ENCODE measurements at places on chromosomes 2 and 18.

DNA sequence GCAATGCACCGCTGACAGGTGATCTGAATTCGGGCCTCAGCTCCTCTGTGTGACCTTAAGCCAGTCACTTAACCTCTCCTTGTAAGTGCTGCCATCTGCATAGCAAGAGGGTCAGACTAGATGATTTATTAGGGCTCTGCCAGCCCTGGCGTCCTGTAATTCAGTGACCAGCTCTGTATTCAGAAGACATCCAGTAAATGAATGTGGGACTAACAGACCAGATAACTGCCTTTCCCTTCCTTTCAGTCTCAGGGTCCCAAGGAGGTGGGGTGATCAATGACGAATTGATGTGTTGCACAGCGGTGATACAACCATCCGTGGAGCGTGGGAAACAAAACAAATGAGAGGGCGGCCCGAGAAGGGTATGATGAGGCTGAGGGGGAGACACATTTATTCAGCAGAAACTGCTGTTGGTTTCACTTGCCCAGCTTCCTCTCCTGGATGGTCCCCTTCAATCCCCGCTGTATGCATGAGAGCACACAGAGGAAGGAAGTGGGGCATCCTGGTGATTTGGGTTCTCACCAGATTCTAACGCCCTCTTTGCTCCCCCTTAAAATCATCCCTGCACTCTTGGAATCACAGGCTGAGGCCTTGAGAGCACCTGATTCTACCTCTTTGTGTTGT lies 92.8 kb downstream of the VIT start:
- DNase-seq = no peak

GRCh38 chr18:61475931-61476330 lies 142.7 kb downstream of the CDH20 start:
- no peak for DNase-seq

DNA sequence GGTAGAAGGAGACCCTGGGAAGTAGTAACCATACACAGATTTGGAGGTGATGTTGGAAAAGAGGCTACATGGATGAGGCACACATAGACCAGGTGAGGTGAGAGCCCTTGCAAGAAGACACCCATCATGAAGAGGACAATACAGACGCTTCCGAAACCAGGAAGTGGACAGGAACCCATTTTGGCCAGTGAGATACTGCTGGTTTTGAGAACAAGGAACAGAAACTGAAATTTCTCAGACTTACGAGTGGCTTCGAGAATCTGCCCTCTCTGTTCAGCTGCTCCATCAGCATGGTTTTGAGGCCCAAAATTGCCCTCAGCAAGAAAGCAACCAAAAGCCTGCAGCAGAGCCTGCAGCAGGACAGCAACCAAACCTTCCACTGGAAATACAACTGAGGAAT lies 479.1 kb upstream of the NRXN1 start:
- no peak for DNase-seq

- no peak for DNase-seq
Observed at GRCh38 chr2:10083046-10083445, 2.8 kb upstream of the CYS1 start.

GRCh38 chr2:139160836-139161235 lies 380.6 kb upstream of the NXPH2 start:
- DNase-seq = no peak

GRCh38 chr2:28481905-28482304 lies 14.0 kb upstream of the PLB1 start:
- no peak for DNase-seq

DNA sequence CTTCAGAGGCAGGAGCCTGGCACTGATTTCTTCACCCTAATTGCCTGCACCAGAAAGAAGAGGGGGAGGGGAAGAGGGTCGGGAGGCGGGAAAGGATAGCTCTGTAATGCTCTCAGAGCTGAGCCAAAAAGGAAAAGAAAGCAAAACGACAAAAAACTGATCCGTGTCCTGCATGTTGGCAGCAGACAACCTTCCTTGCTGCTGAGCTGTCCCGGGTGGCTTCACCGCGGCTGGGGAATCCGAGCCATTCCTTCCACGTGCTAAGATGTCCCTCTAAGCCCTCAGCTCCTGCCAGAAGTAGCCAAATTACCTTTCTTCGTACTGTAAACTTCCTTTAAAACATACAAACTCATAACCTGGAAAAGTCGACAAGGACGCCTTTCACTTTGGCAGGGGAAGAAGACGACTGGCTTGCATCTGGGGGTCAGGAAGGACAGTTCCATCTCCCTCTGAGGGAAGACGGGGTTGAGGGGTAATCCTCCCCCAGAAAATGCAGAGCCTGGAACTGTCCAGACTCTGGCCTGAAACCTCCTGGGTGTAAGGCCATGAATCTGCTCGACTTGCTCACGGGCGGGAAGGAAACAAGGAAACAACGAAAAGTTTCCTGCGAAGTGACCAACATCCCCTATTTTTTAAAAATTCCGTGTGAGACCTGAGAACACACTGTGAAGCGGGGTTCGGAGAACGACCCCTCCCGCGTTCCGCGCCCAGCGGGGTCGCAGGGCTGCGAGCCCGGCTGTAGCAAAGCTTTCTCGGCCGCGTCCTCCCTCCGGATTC lies 7.7 kb downstream of the OTX1 start:
- DNase-seq = peak; percentile 37

GRCh38 chr2:108535357-108535631 lies 1.0 kb downstream of the LIMS1 start:
- peak; percentile 37 for DNase-seq

DNA sequence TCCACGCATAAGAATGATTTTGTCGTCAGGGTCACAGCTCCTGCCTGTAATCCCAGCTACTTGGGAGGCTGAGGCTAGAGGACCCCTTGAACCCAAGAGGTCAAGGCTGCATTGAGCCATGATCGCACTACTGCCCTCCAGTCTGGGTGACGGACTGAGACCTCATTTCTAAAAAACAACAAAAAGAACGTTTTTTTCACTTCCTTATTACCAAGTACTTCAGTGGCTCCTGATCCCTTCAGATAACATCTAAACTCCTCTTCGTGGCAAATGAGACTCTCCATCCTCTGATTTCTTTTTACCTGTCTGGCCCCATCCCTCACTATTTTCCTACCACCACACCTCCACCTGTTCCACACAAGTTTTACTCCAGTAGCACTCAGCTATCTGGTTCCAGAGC lies 105.4 kb upstream of the TLK1 start:
- DNase-seq = no peak

GRCh38 chr18:67199993-67200617 lies 316.4 kb downstream of the DSEL start:
- peak; percentile 75 for DNase-seq

DNA sequence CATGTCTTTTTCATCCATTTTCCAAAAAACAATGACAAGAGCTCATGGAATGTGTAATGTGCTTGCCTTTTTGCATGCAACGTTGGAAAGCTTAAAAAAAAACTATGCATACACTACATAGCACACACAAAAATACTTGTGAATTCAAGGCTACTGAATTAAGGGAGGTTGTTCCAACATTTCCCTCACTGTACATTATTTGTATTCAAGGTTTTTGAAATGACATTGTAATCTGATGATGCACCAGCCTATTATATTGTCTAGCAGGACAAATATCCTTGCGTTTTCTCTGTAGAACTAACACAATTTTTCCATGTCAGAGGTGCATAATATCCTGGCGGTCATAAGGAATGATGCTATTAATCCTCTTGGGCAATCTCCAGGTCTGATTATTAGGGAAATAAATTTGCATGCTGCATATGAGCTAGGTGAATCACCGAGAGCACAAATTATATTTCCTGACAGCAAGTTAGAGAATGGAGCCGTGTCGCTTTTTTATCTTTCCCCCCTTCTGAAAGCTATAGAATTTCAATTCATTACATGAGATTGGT lies 836.9 kb upstream of the FANCL start:
- no peak for DNase-seq

DNA sequence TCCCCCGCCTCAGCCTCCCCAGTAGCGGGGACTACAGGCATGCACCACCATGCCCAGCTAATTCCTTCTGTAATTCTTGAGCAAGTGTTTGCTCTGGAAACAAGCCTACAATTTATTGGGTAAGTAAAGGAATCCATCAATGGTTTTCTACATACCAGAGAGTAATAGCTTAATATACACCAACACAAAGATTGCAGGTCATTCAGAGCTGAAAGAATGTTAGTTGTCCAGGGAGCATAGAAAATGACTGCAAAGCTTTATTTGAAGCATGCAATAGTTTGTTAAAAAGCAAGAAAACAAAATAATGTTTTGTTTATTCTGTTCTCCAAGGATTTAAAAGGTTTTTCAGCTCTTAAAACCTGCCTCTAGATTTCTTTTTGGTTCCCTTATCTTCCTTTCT lies 5.6 kb downstream of the IDH1 start:
- no peak for DNase-seq

- DNase-seq = no peak
Observed at GRCh38 chr2:178756343-178756742, 50.9 kb downstream of the TTN start.

- DNase-seq = peak; percentile 95
Observed at GRCh38 chr2:101759162-101759561, 61.7 kb downstream of the MAP4K4 start.

- no peak for DNase-seq
Observed at GRCh38 chr18:10951631-10952544, 197.5 kb downstream of the PIEZO2 start.

- no peak for DNase-seq
Observed at GRCh38 chr18:58525928-58526424, 102.9 kb downstream of the ALPK2 start.

- peak; percentile 41 for DNase-seq
Observed at GRCh38 chr18:22556222-22557167, 138.8 kb upstream of the CTAGE1 start.

DNA sequence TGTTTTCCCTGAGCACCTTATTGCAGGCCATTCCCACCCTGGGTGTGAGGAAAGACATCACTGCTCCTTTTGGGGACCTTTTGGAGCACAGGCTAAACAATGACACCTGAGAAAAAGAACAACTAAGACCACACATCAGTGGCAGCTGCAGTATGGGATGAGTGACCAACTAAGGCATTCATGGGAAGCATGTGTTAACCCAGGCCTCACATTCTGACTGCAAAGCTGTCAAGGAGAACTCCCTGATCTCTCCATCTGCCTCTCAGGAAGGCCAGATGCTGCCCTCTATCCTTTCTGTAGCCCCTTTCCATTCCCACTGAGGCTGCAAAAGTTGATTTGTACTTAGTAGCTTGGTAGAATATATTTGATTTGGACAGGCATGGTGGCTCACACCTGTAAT lies 277.7 kb upstream of the FBXO11 start:
- no peak for DNase-seq

- no peak for DNase-seq
Observed at GRCh38 chr2:199810422-199811171, 40.4 kb downstream of the FTCDNL1 start.

- DNase-seq = peak; percentile 32
Observed at GRCh38 chr18:49524349-49524748, 37.3 kb upstream of the C18orf32 start.

GRCh38 chr18:49521216-49521835 lies 34.3 kb upstream of the C18orf32 start:
- DNase-seq = no peak

DNA sequence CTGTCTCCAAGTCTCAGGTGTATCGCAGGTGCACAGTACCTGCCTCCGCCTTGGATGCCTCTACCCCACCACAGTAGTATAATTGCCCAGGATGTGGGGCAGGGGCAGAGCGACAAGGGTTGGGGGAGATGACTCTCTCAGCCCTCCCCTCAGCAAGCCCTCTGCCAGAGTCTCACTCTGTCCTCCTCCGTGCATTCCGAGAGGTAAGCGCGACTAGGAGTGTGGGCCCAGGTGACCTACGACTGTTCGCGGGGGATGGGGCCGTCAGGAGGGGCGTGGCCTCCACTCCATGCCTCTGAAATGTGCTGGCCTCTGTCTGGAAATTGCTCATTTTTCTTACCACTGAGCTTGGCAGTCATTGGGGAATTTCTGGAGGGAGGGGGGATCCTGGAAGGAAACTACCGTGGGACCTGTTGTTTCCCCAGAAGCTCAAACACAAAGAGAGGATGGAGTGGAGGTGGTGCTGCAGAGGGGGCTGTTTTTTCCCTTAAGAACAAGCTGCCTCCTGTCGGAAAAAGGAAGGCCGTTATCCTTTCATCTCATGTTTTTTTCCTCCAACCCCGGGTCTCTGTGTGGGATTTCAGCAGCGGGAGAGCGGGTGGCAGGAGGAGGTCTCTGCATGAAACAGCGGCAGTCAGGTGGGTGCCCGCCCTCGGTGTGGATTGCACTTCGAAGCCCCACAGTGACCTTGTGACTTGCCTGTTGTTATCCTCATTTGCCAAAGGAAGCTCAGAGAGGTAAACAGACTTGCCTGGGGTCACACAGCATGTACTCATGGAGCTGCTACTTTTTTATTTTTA lies 13.0 kb upstream of the RALB start:
- DNase-seq = peak; percentile 99

DNA sequence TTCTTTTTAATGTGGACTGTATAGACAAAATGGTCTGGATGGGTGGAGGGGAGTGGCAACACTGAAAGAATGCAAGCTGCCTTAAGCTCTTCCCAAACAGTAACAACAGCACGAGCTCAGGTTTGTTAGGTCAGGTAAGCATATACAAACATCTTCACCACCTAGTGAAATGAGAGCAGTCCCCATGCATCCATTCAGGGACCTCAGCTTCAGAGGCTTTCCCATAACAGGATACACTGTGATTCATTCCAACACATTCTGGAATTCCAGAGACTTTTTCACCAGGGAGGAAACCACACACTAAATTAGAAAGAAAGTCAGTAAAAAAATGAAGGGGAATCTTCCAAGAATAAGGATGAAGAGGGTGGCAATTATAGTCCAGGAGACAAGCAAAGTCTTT lies 50.4 kb upstream of the BZW1 start:
- peak; percentile 62 for DNase-seq

DNA sequence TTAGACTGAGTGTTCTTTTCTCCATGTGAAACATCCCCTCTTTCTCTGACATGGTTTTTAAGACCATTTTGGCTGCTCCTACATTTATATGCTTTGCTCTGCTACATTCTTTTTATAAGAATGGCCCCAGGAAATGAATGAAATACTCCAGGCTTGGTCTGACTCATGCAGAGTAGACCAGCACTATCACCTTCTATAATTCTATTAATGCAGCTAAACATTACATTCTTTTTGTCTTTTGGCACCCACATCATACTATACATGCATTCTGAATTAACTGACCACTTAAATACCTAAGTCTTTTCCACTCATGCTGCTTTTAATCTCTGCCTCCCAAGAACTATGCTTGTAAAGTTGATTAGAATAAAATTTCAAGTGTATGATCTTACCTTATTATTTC lies 94.1 kb downstream of the AAK1 start:
- peak; percentile 46 for DNase-seq

DNA sequence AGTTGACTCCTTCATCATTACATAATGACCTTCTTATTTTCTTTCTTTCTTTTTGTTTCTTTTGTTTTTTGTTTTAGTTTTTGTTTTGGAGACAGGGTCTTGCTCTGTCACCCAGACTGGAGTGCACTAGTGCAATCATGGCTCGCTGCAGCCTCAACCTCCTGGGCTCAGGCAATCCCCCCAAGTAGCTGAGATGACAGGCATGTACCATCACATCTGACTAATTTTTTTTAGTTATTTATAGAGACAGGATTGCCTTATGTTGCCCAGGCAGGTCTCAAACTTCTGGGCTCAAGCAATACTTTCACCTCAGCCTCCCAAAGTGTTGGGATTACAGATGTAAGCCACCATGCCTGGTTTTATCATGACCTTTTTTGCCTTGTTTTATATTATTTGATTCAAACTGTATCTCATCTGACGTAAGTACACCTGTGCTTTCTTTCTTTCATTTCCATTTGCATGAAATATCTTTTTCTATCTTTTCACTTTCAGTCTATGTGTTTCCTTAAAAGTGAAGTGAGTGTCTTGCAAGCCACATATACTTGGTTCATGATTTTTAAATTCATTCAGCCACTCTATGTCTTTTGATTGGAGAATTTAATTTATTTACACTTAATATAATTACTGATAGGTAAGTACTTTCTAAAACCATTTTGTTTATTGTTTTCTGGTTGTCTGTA lies 39.1 kb downstream of the SP100 start:
- DNase-seq = no peak
